Activated T-cell treated with anti-CD3 and anti-CD28 coated beads, Interleukin-2, amount 50 U/mL, for 72 hours (primary cell): ENCODE measurements at places on chromosomes 4 and X. TPM values are rescaled to one million over a fixed set of nuclear protein-coding genes. Genes with fewer than 3 reads are reported as not detected.

The PCSK1N gene
- total RNA-seq, result 1.9 TPM

DNA sequence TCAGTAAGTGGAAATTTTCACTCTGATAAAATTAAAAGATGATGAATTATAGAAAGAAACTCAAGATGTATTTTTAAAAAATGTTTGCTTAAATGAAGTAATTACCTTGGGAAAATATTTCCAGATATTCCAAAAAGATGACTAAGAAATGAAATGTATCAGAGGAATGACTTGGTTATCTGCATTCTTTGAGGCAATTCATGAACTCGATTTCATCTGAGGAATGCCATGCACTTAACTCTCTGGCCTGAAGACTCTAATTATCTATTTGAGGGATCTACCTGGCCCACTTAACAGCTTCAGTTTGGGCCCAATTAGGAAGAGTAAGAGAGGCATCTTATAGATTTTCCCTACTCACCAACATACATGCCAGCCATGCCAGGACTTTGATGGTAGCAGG, 182.3 kb downstream of the INPP4B start:
- no peak overlapping the region for H3K27ac ChIP-seq
- no peaks in the 10 kb centered on the region for H3K4me1 ChIP-seq
- no peak for DNase-seq
- H3K27me3 ChIP-seq, result no peaks in the 10 kb centered on the region

The CPLX1 gene
- 1.9 TPM for total RNA-seq

The GPAT3 gene
- total RNA-seq, result 5.1 TPM

DNA sequence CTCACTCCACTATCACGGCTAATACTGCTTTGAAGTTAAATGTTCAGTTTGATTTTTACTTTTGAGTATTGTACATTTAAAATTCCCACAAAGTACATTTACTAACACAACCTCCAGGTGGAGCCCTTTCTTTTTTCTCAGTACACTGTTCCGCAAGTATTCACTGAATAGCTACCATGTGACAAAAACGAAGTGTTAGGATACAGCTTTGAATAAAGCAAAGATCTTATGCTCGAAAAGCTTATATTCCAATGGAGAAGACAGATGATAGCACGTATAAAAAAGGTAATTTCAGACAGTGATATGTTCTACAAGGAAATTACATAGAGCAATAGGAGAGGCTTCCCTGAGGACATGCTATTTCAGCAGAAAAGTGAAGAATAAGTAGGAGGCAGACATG, 60.7 kb upstream of the ABCG2 start:
- H3K36me3 ChIP-seq, result peaks cover 4% of the 10 kb centered on the region
- peaks cover 5% of the 10 kb centered on the region for H3K27me3 ChIP-seq
- H3K4me3 ChIP-seq, result peak overlapping the region; percentile 38
- DNase-seq, result no peak

DNA sequence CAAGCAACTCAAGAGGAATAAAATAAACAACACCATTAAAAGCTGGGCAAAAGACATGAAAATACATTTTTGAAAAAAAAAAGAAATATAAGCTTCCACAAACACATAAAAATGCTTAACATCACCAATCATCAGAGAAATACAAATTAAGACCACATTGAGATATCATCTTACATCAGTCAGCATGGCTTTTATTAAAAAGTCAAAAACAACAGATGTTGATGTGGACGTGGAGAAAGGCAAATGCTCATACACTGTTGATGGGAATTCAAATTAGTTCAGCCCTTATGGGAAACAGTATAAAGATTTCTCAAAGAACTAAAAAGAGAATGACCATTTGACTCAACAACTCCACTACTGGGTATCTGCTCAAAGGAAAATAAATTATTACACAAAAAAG, 59.6 kb downstream of the STK32B start:
- H3K4me1 ChIP-seq, result no peaks in the 10 kb centered on the region
- H3K27me3 ChIP-seq, result no peaks in the 10 kb centered on the region
- H3K36me3 ChIP-seq, result no peaks in the 10 kb centered on the region
- no peak overlapping the region for H3K27ac ChIP-seq
- no peak overlapping the region for H3K4me3 ChIP-seq
- no peak for DNase-seq
